ENCODE measurements at places on chromosomes 5 and 9.

DNA sequence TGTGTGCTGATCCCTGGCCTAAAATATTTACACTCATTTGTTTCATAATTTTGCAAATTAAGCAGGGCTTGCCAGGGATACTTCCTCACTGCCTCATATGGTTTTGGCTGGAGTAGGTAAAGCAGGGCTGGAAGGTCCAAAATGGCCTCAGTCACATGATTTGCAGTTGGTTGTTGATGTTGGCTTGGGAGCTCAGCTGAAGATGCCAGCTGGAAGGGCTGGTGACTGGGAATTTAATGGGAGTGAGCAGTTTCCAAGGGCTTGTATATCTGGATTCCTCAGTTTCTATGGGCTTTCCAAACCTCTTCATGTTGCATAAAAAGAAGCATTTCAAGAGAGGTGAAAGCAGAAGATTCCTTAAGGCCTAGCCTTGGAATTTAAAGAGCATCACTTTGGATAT is 729.3 kb downstream of the CDH18 start:
- DNase-seq = no peak

DNA sequence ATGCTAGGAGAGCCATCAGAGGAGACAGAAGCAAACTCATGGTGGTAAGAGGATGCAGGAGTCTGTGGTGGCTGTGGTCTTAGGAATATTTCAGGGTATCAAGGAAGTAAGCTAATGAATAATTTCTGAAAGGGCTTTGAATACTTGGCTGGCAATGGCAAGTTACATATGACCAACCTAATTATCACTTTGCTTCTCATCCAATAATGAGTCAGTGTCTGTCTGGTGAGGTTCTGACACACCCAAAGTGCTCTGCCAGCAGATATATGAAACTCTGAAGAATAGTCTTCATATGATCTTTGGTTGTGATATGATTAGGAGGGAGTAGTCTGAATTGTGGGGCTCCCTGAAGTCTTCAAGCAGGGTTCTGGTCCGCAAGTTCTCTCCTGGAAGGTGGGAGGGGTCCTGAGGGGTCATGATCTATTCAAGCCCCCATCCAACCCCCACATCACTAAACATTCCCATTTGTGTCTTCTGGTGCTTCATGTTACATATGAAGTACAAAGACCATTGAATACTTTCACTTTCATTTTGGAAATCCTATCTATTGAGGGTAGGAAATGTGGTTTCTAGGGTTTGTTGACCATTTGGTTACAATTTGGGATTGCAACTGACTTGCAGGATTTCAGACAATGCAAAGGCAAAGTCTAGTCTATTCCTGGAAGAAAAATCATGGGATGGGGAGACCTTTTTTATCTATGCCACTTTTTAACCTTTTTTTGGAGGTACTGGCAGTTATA is 199.9 kb upstream of the CDKN2B start:
- no peak for DNase-seq

DNA sequence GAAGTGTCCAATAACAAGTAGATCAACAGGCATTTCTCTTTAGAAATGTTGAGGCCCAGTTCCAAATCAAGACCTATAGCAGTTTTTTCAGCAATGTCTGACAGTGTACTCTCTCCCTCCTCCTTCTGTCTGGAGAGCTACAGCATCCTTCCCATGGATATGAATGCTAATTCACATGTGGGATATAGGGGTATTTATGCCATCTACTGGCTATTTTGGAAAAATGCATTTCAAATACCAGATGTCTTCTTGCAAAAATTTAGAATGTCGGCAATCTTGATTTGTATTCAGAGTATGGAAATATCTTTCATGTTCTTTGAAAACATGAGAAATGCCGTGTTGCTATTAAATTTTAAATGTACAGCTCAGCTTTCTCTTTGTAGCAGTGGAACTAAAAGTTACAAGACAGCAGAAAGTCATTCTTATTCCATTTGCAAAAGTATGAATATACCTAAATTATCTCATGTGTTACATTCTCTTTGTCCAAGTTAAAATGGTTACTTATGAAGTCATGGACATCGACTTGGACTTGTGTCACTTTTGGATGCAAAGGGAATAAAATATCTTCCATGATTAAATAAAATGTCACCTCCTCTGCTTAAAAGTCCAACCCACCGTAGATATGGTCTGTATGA is 647.8 kb downstream of the TAF11L14 start:
- DNase-seq = no peak

- DNase-seq = no peak
Measured at GRCh38 chr5:126811515-126812198, 34.7 kb downstream of the LMNB1 start.

DNA sequence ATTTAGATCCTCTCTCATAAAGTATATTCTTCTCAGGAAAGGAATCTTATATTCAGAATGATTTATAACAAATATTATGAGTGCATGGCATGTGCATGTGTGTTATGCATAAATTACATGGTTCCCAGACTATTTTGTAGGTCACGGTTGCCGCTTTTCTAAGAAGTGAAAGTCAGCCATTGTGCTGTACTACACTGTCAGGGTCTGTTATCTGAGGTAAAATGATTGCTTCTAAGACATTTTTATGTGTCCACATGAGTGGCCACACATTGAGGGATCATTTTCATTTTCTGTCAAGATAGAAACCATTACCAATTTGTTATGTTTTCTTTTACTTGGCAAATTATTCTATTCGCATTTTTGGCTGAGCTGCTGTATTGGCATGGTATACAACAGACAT is 210.8 kb downstream of the CWC27 start:
- DNase-seq = no peak

GRCh38 chr5:140214831-140215230 is 39.8 kb downstream of the CYSTM1 start:
- DNase-seq = no peak

- DNase-seq = no peak
Measured at GRCh38 chr9:36939655-36940499, 94.2 kb downstream of the PAX5 start.

- no peak for DNase-seq
Measured at GRCh38 chr5:72991394-72991793, 35.6 kb downstream of the FCHO2 start.

GRCh38 chr9:91271156-91271555 is 90.6 kb downstream of the AUH start:
- DNase-seq = no peak

All from stimulated activated CD8-positive, alpha-beta memory T cell treated with anti-CD3 and anti-CD28 coated beads, Interleukin-7, amount 100 ng/mL, for 1 hour (primary cell).